Stimulated activated effector memory CD8-positive, alpha-beta T cell treated with anti-CD3 and anti-CD28 coated beads, Interleukin-12 subunit alpha, Interleukin-12 subunit beta, amount 100 ng/mL, for 72 hours (primary cell): ENCODE measurements at places on chromosomes 11 and 22.

DNA sequence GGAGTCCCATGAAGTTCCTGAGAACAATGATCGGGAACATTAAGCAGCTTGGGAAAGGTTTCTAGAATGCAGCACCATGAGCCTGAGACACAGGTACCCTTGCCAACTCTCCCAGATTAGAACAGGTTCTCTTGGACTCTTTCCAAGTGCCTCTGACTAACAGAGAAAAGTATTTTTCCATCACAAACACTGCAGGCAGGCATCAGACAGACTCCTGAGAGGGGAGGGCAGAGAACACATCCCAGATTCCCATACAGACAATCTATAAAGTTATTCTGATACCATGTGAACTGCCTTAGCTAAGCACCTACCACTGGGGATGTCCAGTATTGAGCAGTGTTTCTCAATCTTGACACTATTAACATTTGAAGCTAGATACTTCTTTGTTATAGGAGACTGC lies 27.3 kb downstream of the SERGEF start:
- DNase-seq, result no peak

DNA sequence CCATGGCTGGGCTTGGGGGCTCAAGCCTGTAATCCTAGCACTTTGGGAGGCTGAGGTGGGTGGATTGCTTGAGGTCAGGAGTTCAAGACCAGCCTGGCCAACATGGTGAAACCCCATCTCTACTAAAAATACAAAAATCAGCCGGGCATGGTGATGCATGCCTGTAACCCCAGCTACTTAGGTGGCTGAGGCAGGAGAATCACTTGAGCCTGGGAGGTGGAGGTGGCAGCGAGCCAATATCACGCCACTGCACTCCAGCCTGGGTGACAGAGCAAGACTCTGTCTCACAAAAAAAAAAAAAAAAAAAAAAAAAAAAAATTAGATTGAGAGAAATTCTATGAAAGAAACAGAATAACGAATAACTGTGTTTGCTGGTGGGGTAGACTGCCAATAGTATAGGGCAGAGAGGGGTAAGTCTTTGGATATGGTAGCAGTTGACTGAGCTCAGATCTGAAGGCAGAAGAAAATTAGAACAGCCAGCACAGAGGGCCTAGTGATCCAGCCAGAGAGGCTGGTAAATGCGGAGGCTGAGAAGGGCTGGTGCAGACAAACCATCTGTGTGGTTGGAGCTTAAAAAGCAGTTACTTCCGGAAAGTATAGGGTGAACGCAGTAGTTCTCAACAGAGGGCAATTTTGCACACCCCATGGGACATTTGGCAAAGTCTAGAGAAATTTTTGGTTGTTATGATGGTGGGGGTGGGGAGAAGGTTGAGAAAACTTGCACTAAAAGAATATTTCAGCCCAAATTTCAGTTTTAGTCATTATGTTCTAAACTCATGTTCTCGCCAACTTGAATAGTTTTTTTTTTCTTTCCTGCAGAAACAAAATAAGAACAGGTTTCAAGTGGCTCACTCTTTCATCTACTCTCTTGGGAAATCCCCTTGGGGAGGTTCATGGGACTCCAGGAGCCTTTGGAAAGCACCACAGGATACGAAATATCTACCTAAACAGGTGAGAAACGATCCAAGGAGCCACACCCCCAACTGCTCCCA lies 1.6 kb upstream of the HORMAD2 start:
- DNase-seq, result peak; percentile 52

GRCh38 chr11:315516-315994 lies 1.7 kb downstream of the IFITM1 start:
- DNase-seq, result no peak

DNA sequence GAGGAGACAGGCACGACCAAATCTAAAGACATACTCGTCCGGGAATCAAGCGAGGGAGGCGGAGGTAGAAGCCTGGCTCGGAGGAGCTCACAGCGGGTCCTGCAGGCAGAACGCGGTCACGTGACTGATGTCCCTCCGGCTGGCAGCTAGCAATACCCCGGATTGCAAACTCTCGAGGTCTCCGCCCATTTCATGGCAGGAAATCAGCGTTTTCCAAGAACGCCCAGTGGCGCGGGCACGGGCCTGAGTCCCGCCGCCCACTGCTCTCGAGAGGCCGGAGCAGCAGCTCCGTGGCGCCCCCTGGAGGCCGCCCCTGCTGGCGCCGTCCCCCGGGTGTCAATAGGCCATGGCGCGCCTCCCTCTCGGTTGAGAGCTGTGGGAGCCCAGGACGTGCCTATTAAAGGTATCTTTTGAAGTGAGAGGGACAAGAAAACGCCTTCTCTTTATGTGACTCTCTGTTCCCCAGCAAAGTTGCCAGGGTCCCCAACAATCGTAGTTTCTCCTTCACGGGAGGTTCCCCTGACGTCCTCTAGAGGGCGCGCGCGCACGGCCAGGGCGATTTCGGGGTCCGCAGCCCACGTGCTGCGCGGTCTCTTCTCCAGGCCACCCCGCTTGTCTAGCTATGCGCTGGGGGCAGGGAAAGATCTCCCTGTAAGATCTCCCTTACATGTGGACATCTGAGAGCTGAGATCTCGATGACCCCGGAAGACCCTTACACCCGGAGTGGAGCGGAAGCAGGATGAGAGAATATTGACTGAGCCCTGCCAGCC lies 37.3 kb upstream of the RBFOX2 start:
- peak; percentile 76 for DNase-seq

DNA sequence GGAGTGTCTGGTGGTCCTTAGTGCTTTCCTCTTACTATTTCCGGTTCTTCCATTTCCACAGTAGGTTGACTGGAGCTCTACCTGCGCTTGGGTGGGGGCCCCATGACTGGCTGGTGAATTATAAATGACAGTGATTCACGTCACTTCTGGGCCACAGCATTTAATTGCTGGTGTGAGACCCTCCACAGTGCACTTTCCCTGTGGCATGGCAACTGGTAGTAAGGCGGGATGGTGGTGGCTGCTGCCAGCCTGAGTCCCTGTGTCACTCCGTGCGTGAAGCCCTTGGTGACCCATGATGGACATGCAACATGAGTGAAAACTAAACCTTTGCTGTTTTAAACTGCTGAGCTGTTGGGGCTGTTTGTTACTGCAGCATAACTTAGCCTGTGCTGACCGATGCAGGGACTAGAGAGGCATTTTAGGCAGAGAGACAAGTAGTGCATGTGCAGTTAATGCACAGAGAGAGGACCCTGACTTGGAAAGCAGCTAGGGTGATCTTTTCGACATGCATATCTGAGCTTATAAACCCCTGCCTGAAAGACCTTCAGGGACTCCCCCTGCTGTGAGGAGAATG lies 3.1 kb downstream of the PRDM11 start:
- peak; percentile 46 for DNase-seq

DNA sequence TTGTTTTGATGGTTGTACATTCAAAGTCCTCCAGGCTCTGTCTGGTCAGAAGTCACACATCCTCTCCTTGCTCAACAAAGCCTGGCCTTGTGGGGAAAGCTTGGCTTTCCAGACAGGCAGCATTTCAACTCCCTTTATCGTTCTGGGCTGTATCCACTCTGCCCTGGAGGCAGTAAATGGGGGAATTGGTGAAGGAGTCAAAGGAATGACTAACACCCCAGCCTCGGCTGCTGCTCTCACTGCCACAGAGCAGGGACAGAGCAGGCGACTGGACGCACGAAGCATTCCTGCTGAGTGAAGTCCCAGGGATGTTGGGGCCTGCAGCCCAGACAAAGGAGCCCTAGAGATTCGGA lies 52.8 kb downstream of the WNT11 start:
- no peak for DNase-seq

DNA sequence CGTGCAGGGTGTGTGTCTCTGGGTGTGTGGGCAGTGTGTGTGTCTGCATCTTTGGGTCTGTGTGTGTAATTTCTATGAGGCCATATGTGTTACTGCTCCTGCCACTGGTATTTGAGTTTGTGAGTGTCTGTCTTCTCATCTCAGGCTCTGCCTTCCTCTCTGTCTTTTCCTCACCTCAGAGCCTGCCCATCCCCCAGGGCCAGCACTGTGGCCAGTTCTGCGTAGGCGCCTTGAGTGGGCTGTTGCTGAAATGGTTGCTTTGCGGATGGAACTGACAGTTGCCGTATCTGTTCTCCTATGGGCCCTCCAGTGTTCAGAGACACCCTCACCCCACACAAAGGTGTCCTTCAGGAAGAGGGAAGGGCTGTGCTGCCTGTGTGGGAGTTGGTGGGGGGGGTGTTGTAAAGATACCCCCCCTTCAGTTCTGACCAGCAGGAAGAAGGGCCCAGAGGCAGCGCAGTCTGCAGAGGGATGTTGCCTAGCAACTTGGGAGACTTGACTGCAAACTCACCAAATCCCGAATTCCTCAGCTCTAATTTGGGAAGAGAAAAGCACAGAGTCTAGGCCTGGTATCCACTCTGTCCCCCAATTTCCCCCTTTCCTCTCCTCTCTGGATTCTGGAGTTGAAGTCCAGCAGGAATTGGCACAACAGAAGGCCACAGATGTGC lies 2.0 kb upstream of the NRGN start:
- DNase-seq, result no peak

DNA sequence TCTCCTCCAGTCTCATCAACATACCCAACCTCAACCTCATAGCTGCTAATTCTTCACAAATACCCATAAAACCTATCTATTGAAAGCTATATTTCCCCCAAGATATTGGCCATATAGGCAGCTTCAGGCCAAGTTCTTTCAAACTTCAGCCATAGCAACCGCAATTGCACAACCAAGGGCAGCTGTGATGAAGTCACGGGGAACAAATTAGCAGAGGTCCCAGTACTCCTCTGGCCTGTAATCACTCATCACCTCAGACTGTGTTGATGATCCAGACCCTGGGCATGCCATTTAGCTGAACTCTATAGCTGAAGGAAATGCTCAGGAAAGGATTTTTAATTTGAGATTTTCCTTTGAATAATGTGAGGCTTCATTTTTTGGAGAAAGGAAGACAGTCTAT lies 84.1 kb downstream of the SLC1A2 start:
- no peak for DNase-seq

DNA sequence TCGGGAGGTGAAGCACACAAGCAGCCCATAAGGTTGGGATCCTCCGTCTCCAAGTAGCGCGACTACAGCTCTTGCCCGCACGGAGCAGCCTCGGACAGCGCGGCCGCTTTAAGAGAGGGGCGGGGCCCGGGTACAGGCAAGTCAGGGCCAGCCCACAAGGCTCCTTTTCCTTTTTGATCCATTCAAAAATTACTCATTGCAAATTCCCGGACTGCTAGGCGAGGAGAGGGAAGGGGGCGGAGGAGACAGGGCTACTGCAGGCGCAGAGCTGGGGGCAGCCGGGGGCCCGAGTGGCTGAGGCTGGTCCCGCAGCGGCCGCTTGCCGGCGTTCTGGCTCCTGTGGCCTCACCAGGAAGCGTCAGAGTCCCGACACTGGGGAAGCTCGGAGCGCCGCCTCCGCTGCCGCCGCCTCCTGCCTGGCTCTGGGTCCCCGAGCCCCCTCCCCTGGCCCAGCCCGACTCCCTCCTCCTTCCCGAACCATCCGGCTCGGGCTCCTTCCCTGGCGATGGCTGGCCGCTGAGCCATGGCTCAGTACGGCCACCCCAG lies at the start of gene UBASH3B:
TSS of gene UBASH3B (plus strand) at position 196 of the 546 bp plus-strand sequence. CDS start at position 524, 328 bp downstream.
- peak; percentile 34 for DNase-seq

- DNase-seq, result no peak
Observed at GRCh38 chr11:34013898-34014571, 37.5 kb upstream of the CAPRIN1 start.
